Retinal pigment epithelial cell (primary cell): ENCODE measurements at places on chromosomes 2 and 18.

DNA sequence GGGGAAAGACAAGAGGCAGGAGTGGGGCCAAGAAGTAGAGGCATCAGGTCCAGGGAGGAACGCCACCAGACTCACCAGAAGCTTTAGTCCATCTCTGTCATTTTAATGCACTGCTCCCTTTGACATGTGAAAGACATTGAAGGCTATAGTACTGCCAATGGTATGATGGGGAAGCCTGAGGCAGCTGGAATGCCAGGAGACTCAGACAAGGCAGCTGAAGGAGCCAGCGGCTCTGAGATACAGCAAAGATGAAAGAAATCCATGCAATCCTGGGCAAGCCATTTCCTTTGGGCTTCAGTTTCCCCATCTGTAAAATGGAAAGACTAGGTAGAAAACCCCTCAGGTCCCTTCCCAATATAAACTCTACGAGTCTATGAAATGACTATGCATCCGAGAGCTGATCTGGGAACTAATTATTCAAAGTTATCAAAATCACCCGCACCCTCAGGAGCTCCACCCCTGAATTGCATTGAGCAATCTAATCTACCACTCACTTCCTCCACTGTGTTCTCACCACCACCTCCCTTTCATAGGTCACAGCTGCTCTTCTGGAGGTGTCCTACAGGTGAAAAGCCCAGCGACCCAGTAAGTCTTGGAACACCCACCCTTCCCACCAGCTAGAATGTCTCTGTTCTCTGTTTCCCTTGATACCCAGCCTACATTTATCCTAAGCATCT is 3.1 kb downstream of the CXCR2 start:
- no peak for DNase-seq

- DNase-seq, result no peak
These were observed 222.9 kb downstream of the NDUFA10 start for GRCh38 chr2:239802185-239802649.

- peak; percentile 85 for DNase-seq
These were observed 521.2 kb upstream of the FANCL start for GRCh38 chr2:58762176-58762781.

DNA sequence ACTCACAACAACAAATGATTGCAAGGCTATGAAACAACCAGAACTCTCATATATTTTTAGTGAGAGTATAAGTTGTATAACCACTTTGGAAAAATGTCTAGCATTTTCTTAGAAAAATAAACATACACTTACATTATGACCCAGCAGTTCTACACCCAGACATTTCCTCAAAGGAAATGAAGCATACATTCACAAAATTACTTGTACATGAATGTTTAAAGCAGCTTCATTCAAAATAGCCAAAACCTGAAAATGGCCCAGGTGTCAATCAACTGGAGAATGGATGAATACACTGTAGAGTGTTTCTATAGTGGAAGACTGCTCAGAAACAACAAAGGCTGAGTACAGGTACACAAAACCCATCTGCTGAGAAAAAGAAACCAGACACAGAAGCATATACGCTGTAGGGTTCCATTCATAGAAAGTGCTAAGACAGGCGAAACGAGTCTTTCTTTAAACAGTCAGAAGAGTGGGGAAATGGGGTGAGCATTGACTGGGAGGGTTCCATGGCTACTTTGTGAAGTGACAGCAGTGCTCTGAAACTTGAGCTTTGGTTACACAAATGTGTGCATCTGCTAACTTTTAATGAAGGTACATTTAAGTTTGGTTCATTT is 799.0 kb downstream of the DCDC2C start:
- no peak for DNase-seq
